Activated naive CD8-positive, alpha-beta T cell treated with anti-CD3 and anti-CD28 coated beads, Interleukin-2, amount 50 U/mL, for 16 hours (primary cell): ENCODE measurements at places on chromosomes 12 and 14.

GRCh38 chr12:39975374-39975918 lies 130.4 kb downstream of the SLC2A13 start:
- no peak for DNase-seq

GRCh38 chr12:50924439-50925341 lies 27.7 kb upstream of the HIGD1C start:
- DNase-seq, result no peak

GRCh38 chr12:46260913-46261476 lies 7.8 kb downstream of the SLC38A1 start:
- DNase-seq, result no peak

GRCh38 chr12:99605-100004 lies 33.0 kb downstream of the IQSEC3 start:
- DNase-seq, result no peak

GRCh38 chr14:97413022-97413539 lies 615.9 kb downstream of the VRK1 start:
- no peak for DNase-seq

DNA sequence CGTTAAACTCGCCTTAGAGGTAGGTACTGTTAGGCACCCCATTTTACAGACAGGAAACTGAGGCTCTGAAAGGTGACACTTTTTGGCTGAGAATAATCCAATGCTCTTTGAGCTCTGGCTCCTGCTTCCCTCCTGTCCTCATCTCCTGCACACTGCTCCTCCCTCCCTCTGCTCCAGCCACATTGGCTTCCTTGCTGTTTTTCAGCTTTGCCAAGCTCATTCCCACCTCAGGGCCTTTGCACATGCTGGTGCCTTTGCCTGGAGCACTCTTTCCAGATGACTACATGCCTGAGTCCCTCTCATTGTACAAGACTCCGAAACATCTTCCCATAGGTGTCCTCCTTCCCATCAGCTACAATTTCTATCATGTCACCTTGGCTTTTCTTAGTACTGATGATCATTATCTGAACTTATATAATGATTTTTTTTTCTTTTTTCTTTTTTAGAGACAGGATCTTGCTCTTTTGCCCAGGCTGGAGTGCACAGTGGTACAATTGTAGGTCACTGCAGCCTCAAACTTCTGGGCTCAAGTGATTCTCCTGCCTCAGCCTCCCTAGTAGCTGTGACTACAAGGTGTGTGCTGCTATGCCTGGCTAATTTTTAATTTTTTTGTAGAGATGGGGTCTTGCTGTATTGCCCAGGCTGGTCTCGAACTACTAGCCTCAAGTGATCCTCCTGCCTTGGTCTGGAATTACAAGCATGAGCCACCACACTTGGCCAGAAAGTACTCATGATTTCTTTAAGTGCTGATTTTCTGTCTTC lies 15.2 kb downstream of the MSI1 start:
- no peak for DNase-seq

DNA sequence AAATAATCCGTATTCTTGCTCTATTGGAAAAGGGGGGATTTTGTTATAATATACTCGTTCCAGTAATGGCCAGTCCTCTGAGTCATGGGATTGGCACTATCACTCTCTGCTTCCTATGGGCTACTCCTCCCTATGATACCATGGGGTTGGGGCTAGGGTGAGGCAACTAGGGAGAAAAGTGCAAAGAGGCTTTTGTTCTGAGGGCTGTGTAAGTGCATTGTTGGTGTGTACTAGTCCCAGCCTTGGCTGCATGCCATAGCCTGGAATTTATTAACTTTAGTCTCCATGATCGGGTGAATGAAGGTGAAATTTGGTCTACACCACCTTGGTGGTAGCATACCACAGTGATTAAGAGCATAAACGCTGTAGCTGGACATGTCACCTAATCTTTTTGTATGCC lies 247.6 kb downstream of the RPAP3 start:
- no peak for DNase-seq

GRCh38 chr14:23930742-23931141 lies 22.8 kb upstream of the DHRS4 start:
- no peak for DNase-seq

GRCh38 chr12:6338955-6339354 lies 2.9 kb downstream of the TNFRSF1A start:
- no peak for DNase-seq

GRCh38 chr12:80867941-80868340 lies 69.8 kb downstream of the LIN7A start:
- no peak for DNase-seq

GRCh38 chr14:53411125-53411524 lies 258.0 kb upstream of the DDHD1 start:
- no peak for DNase-seq

DNA sequence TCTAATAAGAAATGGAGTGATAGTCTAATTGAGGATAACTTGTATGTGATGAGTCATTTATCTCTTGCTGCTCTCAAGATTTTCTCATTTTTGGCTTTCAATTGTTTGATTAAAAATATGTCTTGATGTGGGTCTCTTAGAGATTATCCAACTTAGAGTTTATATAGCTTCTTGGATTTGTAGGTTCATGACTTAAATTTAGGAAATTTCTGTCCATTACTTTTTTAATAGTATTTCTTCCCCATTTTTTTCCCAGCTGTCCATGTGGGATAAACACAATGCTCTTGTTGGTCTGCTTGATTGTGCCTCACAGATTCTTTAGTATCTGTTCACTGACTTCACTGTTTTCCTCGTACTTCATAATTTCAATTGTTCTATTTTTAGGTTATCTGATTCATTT lies 7.5 kb downstream of the OR6C65 start:
- no peak for DNase-seq

DNA sequence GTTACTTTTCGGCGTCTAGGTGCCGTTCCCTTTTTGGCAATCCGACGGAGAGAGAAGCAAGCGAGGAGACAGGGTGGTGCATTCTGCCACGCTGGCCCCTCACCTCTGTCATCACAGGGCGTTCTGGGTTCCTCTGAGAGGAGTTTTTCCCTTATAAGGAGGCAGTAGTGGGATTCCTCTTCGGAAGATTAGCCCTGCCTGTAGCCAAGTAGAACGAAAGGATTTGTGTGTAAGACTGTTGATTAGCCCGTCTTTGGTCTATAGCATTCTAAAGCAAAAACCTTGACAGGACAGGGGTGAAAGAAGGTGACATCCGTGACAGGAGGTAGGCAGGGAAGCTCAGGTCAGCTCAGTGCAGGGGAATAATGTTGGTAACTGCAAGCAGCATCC lies 9.1 kb upstream of the NEMF start:
- DNase-seq, result peak; percentile 21

GRCh38 chr14:98498019-98498885 lies 773.7 kb downstream of the BCL11B start:
- DNase-seq, result no peak

GRCh38 chr12:122909442-122910288 lies 13.7 kb upstream of the VPS37B start:
- DNase-seq, result no peak

GRCh38 chr12:93832131-93832530 lies 155.0 kb downstream of the CRADD start:
- DNase-seq, result no peak

GRCh38 chr12:110995016-110995415 lies 74.6 kb upstream of the MYL2 start:
- no peak for DNase-seq
